ENCODE measurements at places on chromosomes 11 and 22. TPM values are rescaled to one million over a fixed set of nuclear protein-coding genes. Genes with fewer than 3 reads are reported as not detected.

Gene GLYAT
- total RNA-seq: not detected

Gene LSP1
- 321 TPM for total RNA-seq

Gene CASP5
- not detected for total RNA-seq

Gene KDM4D
- 1.9 TPM for total RNA-seq

Gene GAL3ST1
- not detected for total RNA-seq

Gene LRRC75B
- 7.2 TPM for total RNA-seq

Gene KDM4E
- total RNA-seq: not detected

Gene CNTF
- 2.6 TPM for total RNA-seq

Gene GUCY1A2
- not detected for total RNA-seq

Gene FTH1
- 718 TPM for total RNA-seq

Gene GNG3
- not detected for total RNA-seq

Gene GAB4
- total RNA-seq: not detected

Gene ZNF280A
- total RNA-seq: not detected

Gene MS4A6E
- total RNA-seq: not detected

Gene OR8D1
- not detected for total RNA-seq

Measured in LHCN-M2 (cell line).